Eye (tissue), 1 donor: ENCODE measurements at places on chromosomes 1 and 21.

DNA sequence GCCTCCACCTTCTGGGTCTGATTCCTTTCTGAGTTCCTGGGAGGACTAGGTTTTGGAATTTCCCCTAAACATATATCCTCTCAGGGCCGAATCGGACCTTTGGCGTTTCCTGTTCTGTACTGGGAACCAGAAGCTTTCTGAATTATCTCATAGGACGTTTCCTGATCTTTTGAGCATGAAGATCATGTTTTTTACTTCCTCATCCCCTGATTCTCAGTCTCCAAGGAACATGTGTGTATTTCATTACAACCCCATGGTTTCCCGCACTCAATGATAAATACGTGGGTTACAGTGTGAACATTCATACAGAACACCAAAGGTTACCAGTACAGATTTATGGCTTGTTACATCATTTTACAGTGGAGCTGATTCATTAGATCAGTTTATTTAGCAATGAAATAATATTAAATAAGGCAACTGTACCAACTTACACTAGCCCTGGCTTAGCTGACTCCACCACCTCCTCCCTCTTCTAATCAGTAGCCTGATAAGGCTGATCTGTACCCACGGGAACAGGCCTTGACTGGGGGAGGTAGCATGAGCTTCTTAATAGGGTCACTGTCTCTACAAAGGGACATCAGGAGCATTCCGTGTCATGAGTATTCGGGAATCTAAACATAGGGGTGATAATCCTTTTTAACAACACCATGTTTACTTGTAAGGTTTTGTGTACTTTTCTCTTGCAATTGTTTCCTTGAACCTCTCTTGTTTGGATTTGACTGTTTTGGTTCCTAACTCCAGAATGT lies 57.8 kb upstream of the ERRFI1 start:
- DNase-seq = no peak

GRCh38 chr1:2353551-2354438 lies 37.6 kb downstream of the MORN1 start:
- DNase-seq = no peak

GRCh38 chr1:185080422-185080821 lies 35.1 kb downstream of the RNF2 start:
- no peak for DNase-seq

GRCh38 chr1:11657654-11658053 lies 3.0 kb downstream of the FBXO44 start:
- DNase-seq = no peak
